ENCODE measurements at places on chromosomes 3 and 15.
A peak's percentile ranks its signal among the peaks of the same experiment; 100 is the strongest.

DNA sequence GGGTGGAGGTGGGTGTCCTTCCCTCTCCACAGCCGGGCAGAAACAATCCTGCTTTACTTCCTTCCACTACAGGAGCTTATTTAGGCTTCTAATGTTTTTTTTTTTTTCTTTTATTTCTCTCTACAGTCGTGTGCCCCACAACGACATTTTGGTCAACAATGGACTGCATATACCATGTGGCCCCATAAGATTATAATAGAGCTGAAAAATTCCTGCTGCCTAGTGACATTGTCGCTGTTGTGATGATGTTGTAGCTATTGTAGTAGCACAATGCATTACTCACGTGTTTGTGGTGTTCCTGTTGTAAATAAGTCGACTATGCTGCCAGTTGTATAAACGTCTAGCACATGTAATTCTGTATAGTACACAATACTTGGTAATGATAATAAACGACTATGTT is 153.7 kb downstream of the IL20RB start:
- no peak for DNase-seq

DNA sequence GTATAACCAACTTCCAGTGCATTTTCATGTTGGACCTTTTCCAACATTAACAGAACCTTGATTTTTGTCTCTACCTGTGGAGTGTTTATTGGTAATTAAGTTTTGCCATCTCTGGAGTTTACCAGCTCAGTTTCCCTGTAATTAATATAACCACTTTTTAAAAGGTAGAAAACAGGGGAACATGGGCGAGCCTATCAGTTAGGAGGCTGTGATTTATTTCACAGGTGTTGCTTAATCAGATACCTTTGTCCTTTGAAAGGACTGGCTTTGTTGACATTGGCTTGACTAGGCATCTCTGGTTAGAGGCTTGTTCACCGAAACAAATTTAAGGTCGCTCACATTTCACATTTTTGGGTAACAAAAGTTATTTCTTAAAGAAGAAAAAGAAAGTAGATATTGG is 622 bp downstream of the NAALADL2 start:
- DNase-seq = no peak

DNA sequence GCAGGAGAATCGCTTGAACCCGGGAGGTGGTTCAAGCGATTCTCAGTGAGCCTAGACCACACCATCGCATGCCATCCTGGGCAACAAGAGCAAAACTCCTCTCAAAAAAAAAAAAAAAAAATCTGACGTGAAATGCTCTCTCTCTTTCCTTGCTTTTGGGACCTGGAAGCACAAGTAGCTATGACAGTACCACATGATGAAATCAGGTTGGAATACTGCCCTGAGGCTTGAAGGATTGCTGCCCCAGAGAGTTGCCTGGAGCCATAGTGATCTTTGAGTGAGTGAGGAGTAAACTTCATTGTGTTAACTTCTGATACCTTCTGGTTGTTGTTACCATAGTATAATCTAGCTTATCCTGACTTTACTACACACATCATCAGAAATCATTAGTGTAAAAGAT is 23.3 kb downstream of the AKAP13 start:
- no peak for DNase-seq

- no peak for DNase-seq
Observed at GRCh38 chr3:146169891-146170290, 8.9 kb upstream of the PLOD2 start.

- no peak for DNase-seq
Observed at GRCh38 chr3:61650276-61650675, 88.9 kb downstream of the PTPRG start.

DNA sequence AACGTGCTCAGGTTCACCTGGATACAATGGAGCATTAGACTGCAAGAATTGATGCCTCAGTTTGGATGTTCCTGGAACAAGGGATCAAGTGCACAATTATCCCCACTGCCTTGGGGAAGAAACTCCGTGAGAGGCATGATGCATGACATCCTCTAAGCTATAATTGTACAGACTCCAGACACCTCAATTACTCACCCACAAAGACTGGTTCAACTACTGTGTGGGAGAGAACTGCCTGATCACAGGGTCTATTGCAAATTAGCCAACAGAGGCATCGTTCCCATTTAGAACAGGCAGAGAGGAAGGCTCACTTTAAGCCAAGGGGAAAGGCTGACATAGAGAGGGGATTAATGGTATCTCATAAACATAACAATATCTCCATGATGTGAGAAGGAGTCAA is 43.5 kb downstream of the ARRDC4 start:
- no peak for DNase-seq

DNA sequence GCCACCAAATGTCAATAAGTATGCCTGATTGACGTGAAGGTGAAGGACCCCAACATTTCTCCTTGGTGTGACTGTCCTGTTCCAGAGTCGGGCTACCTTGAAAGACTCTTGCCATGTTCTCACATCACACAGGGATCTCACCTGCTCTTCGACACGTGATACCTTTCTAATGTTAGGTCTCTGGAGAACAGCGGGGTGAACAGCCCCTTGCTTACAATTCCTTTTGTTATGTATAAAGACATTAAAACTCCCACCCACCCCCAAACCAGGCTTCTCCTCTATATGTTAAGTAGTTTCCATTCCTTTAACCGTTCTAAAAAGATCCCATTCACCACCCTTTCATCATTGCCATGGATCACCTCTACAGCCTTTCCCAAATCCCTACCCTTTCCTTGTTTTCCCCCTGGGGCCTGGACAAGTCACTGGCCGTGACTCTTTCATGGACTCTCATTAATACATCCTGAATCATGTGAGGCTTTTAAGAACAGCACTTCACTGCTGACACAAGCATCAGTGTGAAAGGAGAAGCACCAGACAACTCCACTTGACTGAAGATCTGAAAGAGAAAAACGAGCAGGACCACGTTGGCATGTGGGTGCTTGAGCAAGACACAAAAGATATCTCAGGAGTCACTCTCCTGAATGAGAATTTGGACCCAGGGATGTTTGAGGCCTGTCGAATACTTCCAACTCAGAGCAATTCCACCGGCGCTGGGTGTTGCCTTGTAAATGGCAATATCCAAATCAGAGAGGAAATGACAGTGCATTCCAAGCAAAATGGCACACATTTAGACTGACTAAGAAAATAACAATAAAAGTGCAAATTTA is 115.0 kb downstream of the FOXP1 start:
- no peak for DNase-seq

DNA sequence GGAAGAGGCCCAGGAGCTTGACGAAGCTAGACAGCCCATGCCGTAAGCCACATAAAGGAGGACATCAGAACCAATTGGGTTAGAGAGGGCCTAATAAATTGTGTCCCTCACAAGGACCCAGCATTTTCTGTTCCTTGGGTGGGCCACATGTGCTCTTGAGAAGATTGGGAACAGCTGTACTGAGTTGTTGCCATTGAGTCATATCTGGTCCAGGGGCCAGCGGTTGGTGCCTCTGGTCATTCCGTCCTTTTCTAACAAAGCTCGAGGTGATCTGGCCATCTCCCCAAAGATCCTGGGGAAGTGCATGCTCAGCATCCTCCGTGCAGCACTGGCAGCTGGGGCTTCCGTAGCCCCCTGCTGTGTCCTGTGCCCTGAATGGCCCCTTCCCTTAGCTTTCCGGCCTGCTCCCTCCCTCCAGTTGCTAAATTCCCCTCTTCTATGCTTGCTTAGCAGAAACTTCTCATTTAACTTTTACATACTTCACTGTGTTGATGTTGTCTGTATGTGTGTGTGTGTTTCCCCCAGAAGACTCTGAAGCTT is 73.0 kb downstream of the EEFSEC start:
- no peak for DNase-seq

- DNase-seq = no peak
Observed at GRCh38 chr3:104180906-104181305, 1185.8 kb upstream of the ALCAM start.

DNA sequence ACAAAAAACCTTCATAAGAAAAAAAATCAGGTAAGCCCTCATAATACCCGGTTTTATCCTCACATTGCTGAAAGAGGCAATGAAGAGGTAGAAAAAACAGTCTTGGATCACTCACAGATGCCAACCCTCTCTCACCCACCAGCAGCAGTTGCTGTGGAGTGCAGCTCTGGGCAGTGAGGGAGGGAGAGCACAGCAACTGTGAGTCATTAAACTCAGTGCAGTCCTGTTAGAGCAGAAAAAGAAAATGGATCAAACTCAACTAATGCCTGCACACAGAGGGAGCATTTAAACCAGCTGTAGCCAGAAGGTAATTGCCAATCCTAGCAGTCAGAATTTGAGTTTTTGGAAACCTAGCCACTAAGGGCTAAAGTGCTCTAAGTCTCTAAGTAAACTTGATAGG is 1050.6 kb upstream of the ALCAM start:
- DNase-seq = no peak

DNA sequence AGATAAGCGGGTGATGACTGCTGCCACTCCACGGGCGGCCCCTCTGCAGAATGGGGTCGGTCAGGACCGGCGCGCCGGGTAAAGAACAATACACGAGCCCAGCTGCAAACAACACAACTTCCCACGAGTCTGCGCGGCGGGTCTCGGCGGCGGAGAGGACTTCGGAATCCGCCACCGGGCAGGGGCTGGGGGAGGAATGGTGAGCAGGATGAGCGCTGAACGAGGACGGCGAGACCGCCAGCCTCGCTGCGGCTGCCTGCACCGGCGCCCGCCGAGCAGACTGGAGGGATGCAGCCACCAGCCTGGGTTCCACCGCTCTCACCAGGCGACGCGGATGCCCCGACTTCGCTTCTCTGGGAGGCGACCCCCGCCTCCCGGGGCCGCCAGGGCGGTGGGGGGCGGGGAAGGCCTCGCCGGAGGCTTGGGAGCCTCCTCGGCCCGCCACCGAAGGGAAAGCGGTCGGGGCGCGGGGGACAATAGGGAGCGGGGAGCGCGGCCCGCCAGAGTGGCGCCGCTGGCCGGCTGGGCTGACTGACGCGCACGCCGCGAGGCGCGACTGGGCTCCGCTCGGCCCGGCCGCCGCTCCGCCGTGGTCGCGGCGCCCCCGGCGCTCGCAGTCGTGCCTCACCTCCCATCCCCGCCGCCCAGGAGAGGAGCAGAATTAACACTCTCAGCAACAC is 515 bp downstream of the ADAM10 start:
- DNase-seq = peak; percentile 42

DNA sequence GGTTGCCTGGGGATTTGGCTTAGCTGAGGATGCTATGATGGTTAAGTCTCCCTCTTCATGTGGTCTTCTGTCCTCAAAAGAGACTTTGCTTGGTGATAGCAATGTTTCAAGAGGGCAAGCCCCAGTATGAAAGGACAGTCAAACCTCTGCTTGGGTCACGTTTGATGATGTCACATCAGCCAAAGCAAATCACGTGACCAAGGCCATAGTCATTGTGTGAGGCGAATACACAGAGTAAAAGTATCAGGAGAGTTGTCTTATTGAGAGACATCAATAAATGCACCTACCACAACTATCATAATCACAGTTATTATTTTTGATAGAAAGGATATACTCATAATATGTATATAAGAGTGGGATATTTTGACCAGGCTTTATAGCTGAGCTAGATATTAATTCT is 243.0 kb downstream of the EPHA6 start:
- no peak for DNase-seq

Data from stimulated activated CD4-positive, alpha-beta T cell treated with anti-CD3 and anti-CD28 coated beads, Interleukin-4, amount 100 ng/mL, for 24 hours (primary cell).